ENCODE measurements at places on chromosomes 6 and 20.

DNA sequence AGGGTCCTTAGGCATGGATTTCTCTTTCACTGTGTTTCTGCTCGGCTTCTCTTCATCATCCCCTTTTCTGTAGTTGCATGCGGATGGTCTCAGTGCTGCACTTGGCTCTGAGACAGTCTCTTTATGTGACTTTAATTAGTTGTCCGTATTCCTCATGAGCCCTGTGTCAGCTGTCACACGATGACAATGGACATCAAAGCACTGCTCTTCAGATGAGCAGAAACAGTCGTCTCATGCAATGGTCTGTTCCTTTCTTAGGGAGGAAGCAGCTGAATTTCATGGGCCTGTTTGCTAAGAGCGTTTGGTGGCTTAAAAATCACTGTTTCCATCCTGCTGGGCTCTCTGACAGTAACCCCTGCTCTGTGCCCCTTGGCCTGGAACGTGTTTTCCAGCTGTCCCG lies 64.9 kb downstream of the SYTL3 start:
- DNase-seq, result no peak

- DNase-seq, result no peak
These were observed 14.7 kb upstream of the ZNF831 start for GRCh38 chr20:59148701-59149493.

GRCh38 chr6:74103417-74103816 lies 407.4 kb downstream of the CD109 start:
- no peak for DNase-seq

DNA sequence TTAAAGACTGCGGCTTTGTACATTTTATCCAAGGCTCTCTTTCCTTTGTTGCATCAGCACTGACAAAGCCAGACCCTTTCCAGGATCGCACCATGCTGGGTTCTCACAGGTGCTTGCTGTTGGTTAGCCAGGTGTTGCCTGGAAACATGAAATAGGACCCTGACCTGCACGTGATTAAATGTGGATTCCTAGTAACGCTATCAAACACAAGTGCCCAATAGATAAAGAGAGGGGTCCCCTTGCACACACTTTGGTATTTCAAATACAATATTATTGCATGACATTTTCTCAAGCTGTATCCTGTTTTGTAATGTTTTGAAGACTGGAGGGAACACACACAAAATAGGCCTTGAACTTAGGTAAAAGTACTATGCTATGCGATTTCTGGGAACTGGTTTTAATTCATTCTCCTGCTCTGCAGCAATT lies 73.3 kb downstream of the AKAP12 start:
- DNase-seq, result no peak

DNA sequence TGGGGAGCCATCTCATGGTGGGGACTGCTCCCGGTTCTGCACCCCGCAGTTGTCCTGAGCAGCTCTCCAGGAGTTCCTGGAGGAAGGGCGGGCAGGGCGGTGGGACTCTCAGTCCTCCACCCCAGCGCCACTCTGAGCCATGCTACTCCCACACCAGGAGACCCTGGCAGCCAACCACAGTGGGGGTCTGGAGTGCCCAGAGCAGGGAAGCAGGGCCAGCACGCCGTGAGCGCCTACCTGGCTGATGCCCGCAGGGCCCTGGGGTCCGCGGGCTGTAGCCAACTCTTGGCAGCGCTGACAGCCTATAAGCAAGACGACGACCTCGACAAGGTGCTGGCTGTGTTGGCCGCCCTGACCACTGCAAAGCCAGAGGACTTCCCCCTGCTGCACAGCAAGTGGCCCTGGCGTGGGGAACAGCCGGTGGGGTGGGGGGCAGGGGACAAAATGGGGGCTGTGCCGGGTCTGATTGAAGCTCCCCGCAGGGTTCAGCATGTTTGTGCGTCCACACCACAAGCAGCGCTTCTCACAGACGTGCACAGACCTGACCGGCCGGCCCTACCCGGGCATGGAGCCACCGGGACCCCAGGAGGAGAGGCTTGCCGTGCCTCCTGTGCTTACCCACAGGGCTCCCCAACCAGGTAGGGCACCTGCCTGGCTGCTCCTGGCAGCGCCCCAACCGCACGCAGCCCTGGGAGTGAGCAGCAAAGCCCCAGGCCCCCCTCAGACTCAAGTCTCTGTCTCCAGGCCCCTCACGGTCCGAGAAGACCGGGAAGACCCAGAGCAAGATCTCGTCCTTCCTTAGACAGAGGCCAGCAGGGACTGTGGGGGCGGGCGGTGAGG lies 1.6 kb upstream of the TNFRSF6B start:
- DNase-seq, result no peak

DNA sequence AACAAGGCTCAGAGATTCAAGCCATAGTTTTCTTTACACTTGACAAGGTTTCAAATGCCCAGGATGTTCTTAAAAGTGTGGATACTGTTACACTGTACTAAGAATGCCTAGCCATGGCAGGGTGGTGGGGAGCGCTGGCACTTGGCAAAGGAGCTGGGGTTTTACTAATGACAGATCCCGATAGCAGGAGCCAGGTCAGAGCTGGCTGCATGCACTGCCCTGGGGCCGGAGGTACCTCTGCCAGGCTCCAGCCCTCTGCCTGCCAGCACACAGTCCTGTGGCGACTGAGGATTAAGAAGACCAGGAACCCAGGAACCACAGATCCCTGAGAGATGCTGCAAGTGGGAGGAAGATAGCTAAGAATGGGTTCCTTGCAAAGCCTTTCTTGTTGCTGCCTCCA lies 260.3 kb downstream of the ALDH8A1 start:
- no peak for DNase-seq

DNA sequence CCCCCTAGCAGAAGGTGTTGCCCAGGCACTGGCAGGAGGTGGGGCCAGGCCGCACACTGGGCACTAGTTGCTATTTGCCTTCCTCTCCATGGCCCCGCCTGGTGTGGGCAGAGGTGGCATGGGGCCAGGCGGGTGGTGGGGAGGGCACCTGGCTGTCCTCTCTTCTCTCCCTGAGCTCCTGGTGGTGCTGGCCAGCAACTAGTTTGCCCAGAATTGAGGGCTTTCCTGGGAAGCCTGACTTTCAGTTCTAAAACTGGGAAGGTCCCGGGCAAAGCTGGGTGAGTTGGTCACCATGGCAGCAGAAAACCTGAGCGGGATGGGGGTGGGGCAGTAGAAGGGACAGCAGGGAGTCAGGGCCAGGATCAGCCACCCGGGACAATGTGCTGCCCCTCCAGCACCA lies 48.2 kb downstream of the RBM38 start:
- no peak for DNase-seq

DNA sequence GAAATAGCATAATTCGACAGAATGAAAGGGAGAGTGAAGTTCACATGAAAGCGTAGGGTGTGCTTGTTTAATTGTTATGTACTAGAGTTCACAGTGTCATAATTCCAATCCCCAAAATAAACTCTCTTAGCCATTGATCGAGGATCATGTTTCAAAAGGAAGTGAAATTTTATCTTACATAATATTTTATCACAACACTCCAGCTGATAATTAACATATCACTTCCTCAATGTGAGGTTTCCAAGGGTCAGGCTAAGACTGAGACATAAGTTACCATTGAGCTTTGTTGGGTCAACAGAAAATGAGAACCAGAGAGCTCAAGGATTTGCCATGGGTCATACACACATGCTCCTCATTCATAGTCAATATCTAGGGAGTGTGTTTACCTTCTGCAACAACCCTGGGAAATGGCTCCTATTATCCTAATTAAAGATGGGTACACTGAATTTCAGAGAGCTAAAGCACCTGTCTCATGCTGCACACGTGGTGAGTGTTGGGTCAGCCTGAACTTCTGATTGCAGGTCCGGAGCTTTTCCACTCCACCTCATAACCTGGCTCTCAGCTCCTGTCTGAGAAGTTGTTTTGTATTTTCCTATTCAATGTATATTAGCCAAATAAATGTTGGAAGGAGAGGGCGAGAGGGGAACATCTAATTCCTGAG lies 3.0 kb downstream of the GSTA2 start:
- no peak for DNase-seq

- DNase-seq, result no peak
These were observed 2.9 kb downstream of the CABLES2 start for GRCh38 chr20:62404112-62404665.

GRCh38 chr20:63042448-63043071 lies 35.8 kb upstream of the BHLHE23 start:
- no peak for DNase-seq

DNA sequence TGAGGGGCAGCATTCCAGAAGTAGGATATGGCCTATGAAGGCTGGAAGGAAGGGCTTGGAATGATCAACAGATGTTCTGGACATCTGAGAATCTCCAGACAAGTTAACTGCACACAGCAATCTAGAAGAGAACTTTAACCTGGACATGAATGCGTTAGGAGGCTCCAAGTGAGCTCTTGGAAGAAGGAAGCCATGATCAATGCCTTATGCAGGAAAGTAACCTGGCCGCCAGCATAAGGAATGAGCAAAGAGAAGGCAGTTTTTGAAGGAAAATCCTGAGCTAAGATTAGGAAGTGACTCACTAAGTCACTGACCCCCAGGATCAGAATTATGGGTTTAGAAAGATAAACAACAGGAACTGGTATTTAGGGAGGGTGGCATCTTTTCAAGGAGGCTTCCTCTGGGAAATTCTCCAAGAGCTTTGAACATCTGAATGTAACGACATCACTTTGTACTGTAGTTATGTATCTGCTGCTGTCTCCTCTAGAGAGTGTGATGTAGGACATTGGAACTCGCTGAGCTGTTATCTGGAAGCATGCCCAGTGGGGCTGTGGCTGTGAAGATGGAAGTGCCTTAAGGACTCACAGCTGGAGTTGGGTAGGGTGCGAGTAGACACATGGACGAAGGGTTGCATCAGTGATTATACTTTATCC lies 236.8 kb downstream of the PACRG start:
- no peak for DNase-seq

- DNase-seq, result no peak
These were observed 22.7 kb upstream of the BMP2 start for GRCh38 chr20:6744805-6745204.

- DNase-seq, result no peak
These were observed 37.2 kb downstream of the EDN1 start for GRCh38 chr6:12327391-12327790.

GRCh38 chr6:30721198-30722024 lies 1.3 kb downstream of the TUBB start:
- peak; percentile 94 for DNase-seq

DNA sequence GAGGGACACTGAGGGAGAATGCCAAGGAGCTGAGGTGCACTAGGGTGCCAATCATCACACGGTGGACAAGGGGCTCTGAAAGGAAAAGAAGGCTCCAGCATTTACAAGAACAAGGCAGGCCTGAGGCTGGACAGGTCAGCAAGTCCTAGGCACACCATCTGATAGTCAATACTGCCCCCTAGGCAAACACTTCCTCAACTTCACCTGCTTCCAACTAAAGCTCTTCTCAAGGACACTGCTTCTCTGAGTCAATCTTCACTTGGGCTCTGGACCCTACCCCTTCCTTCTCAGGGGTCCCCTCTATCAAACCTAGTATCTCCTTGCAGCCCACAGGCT lies 37.7 kb upstream of the SLC4A11 start:
- DNase-seq, result no peak

- DNase-seq, result no peak
These were observed 167.8 kb downstream of the JARID2 start for GRCh38 chr6:15413466-15414234.

DNA sequence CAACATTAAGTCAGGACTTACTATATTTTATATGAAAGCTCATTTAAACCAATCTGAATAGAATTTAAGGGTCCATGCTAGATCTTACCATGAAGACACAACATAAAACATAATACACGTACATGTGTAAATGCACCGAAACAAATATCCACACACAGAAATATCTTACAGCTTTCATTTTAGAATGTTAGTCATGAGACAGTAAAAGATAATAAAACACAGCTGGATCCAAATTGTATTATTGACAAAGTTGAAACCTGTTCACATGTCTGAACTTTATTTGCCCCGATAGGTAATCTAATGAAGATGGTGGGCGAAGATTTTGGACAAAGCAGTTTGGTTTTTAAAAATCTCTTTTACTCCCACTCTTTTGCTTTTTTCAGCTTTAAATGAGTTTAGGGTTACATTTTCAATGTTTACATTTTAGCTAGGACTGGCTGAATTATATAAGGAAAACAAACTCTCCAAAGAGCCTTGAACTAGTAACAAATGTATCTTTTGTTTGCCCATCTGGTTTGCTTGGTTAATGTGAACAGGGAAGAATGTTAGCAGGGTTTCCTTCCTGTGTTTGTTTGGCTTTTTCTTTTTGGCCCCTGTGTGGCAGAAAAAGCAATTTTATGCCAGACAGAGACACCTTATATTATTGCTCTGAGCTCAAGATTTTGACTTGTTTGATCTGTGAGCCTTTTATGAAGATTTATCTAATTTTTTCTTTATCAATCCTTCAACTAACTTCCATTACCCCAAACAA lies 5.1 kb upstream of the TMEM181 start:
- no peak for DNase-seq

DNA sequence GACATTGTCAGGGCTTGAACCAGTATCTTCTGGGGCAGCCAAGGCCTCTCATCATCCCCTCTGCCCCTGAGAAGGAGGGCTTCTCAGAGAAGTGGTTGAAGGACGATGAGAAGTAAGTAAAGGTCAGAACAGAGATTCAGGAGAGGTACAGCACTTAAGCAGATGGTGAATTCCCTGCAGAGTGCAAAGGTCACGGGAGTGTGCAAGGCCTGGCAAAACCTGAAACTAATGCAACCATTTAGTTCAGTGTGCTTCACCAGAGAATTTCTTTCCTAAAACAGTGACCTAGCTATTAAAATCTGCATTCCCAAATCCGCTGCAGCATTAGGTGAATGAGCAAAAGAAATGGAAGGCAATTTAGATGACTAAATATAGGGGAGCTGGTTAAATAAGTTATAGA lies 58.4 kb downstream of the TRERF1 start:
- no peak for DNase-seq

GRCh38 chr6:43970068-43970912 lies 157.0 kb downstream of the MRPL14 start:
- no peak for DNase-seq

DNA sequence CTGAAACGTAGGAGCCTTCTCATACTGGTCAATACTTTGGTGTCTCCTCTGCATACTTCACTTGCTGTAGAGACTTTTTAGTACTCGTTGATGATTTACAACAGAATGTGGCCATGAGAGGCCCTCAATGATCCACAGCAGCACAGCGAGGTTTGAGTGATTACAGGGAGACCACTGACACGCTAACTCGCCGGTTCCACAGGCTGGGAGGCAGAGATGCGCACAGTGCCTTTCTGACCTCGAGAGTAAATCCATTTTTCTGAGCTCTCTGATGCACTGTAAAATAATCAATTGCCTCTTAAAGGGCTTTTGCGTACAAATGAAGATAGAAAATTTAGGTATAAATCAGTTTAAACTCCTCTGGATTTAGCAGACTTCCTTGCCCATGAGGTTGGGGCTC lies 56.2 kb upstream of the TBC1D7 start:
- DNase-seq, result no peak

- no peak for DNase-seq
These were observed 258.3 kb downstream of the NFATC2 start for GRCh38 chr20:51284176-51284575.
